ENCODE measurements at places on chromosomes 1 and 21. TPM values are rescaled to one million over a fixed set of nuclear protein-coding genes. Genes with fewer than 3 reads are reported as not detected.

DNA sequence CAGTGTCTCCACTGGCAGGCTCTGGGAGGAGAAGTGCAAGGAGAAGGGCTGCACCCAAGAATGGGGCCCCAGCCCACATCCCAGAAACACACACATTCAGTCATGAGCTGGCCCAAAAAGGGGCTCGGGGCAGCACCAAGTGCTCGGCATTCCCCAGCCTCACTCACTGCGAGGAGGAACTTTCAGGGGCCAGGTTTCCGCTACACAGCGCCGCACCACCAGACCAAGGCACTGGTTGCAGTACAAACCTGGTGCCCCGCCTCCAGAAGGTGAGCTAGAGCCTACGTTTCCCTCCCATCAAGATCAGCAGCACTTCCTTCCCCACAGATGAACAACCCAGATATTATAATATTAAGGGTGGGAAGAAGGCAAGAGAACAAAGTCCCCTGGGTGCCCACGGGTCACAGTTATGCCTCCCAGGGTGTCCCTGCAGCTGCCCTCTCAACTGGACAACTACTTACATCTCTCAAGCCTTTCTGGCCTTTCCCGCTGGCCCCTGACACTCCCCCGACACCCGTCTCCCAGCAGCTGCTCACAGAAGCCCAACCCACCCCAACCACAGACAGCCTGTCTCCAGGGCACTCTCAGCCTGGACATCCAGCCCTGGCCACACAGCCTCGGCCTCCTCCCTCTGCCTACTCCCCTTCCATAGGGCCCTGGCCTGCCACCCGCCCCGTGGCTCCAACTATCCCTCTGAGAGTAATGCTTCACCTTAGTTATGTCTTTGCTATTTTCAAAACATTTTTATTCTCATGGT is 3.8 kb downstream of the PBXIP1 start:
- DNase-seq: peak; percentile 69

- no peak for DNase-seq
These were observed 730 bp upstream of the PHF13 start for GRCh38 chr1:6612641-6613360.

- DNase-seq: no peak
These were observed 7.0 kb upstream of the MMEL1 start for GRCh38 chr1:2639607-2640521.

DNA sequence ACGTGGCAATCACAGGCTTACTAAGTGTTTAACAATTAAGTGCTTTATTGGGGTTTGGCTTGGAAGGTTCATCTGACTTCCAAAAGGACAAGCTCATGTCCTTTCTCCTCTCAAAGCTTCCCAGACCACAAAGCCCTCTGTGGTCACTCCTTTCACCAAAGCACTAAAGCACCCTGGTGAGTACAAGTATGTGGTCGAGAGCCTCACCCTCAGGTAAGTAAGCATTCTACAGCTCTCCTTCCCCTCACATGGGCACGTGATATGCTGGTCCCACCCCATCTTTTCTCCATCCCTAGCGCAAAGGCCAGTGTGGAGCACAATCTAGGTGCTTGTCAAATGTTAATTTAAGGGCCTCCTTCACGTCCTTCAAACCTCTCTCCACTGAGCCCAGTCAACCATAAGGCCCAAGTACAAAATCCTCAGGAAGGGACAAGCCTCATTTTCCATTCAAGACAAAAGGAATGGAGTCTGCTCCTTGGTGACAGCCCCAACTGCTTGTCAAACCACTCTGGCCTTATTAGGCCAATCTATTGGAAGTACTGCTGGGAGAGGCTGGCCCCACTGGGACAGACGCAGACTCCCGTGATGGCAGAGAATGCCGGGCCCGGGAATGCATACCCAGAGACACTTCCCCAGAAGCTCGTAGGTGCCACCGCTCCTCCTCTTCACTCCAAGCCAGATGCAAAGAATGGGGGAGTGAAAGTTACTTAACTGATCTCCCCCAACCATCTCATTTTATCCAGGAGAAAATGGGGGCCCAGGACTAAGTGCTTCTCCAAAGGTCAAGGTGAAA is 7.8 kb downstream of the STMN1 start:
- no peak for DNase-seq

DNA sequence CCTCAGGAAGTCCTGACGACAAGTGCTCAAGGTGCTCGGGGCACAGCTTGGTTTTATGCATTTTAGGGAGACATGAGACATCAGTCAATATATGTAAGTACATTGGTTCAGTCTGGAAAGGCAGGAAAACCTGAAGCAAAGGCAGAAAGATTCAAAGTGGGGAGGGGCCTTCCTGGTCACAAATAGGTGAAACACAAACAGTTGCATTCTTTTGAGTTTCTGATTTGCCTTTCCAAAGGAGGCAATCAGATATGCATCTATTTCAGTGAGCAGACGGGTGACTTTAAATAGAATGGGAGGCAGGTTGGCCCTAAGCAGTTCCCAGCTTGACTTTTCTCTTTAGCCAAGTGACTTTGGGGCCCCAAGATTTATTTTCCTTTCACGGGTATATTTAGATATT is 8.9 kb upstream of the RNF187 start:
- DNase-seq: no peak

GRCh38 chr21:17250778-17251241 is 262.0 kb upstream of the CXADR start:
- DNase-seq: no peak

GRCh38 chr1:42807056-42807668 is 9.8 kb upstream of the ERMAP start:
- no peak for DNase-seq

- DNase-seq: no peak
These were observed 1544.1 kb downstream of the PLA2G4A start for GRCh38 chr1:188372821-188373220.

DNA sequence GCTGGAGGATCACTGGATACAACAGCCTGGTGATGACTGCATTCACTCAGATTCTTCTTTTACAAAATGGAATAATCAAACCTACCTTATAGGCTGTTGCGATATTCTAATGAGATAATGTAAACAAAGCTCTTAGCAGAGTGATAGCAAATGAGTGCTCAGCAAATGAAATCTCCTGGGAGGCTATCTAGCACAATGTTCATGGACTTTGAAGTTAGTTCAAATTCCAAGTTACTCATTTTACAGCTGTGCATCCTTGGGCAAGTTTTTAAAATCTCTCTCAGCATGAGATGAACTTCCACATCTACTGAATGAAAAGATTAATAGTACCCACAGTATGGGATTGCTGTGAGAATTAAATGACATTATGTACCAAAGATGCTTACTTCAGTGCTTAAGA is 80.8 kb upstream of the PAPPA2 start:
- no peak for DNase-seq

DNA sequence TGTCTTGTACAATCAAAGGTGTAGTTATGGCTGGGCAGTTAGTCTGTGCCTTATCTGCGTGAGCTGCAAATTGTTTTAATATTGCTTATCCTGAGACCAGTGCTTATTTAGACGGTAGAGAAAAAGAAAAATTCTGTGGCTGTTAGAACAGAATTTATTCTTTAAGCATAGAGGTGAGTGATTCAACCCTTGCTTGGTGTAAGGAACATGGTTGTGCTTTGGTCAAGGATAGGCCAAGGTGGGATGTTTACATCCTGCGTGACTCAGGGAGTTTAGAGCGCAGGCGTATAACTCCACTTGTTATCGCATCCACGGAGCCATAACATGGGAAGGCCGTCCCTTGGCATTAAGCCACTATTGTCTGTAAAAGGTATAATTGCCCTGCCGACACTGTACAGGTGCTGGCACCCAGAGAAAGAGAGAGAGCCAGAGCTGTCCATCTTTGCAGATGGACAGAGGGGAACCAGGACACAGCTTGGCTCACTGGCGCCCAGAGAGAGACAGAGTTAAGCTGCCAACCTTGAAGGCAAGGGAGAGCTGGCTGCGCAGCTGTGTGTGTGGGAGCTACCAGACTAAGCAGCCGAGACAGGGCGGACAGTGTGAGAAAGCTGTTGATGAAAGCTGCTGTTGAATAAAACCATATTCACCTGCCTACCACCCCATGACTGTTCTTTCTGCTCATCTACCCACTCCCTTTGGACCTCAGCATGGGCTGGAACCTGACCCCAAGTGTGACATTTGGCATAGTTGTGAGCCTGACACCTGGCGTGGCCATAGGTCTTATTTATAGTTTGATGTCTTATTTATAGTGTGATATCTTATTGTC is 200.4 kb downstream of the DYRK1A start:
- DNase-seq: no peak

DNA sequence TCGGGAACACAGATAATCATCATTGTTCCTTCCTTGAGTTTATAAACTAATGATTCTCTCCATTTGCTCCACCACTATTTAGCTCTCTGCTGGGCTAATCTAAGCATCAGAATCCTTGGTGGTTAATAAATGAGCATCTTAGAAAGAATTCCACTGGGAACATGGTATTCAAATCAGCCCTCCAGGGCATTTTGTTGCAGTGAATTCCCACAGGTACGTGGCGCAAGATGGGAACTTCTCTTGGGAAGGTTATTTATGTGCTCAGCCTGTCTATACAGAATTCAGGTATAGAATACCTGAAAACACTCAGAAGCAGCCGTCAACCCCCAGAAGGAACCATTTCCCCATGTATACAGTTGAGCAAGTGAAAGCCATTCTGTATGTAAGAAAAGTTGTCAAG is 131.5 kb downstream of the NTNG1 start:
- DNase-seq: no peak

- no peak for DNase-seq
These were observed 4.7 kb downstream of the AUNIP start for GRCh38 chr1:25854554-25854953.

DNA sequence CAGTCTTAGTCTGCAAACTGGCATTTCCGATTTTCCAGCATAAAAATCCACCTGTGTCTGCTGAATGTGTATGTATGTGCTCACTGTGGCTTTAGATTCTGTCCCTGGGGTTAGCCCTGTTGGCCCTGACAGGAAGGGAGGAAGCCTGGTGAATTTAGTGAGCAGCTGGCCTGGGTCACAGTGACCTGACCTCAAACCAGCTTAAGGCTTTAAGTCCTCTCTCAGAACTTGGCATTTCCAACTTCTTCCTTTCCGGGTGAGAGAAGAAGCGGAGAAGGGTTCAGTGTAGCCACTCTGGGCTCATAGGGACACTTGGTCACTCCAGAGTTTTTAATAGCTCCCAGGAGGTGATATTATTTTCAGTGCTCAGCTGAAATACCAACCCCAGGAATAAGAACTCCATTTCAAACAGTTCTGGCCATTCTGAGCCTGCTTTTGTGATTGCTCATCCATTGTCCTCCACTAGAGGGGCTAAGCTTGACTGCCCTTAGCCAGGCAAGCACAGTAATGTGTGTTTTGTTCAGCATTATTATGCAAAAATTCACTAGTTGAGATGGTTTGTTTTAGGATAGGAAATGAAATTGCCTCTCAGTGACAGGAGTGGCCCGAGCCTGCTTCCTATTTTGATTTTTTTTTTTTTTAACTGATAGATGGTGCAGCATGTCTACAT is 2.5 kb upstream of the OLFML3 start:
- no peak for DNase-seq

DNA sequence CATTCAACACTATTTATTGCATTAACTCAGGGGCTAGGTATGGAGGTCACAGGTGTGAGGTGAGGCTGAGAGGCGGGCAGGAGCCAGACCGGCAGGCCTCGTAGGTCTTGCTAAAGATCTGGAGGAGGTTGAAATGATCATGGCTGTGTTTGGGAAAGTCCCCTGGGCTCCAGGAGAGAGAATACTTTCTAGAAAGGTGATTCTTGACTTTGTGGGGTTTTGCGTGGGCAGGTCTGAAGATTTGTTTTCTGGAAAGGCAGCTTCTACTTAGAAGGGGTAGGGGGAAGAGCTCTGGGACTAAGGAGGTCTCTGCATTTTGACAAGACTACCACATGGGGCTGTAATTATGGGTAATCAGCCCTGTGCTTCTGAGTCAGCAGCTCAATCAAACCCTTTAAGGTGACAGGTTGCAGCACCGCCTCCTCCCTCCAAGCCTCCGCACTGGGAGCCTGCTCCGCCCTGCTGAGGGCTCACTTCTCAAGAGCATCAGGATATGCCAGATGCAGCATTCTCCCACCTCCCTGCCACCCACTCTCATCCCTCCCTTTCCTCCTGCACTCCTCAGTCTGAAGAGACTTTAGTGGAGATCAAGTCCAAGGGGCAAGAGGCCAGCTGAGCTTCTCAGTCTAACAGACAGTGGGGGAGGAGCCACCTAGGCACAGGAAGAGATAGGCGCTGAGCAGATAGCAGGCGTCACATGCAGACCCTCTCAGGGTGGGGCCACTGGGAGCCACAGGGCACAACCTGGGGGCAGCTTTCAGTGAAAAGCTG is 30.5 kb downstream of the SLC30A1 start:
- no peak for DNase-seq

GRCh38 chr1:204473400-204473965 is 21.1 kb downstream of the PIK3C2B start:
- DNase-seq: no peak

DNA sequence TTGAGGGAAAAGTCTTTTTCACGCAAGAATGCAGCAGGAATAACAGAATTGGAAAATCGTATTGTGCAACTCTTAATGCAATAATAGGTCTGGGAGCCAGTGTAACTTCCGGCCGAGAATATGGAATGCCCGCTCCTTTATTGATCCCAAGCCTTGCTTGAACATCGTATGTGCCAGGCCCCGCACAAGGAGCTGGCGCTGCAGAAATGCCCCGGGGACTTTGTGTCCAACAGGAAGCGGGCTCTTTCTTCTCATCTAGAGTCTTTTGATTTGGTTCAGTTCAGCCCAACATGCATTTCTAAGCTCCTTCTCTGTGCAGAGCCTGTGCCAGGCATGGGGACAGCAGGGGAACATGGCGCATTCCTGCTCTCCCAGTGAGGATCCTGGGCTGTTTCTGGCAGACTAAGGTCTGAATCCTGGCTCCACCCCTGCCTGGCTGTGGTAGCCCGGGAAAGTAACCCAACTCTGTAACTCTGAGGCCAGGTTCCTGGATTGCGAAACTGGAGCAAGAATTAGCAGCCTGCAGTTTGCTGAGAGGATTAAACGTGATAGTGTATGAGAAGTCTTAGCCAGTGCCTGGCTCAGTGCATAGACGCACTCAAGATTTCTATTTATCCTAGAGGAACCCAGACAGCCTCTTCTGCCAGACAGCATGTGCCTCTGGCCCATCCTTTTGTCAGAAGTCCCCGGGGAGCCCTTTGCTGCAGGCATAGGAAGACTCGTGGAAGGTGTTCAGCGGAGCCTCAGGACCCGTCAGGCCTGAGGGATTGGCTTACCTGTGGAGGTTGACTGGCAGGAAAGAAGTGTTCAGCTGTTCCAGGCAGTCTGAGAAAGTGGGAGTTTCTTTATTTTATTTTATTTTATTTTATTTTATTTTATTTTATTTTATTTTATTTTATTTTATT is 987 bp upstream of the CDCP2 start:
- no peak for DNase-seq

DNA sequence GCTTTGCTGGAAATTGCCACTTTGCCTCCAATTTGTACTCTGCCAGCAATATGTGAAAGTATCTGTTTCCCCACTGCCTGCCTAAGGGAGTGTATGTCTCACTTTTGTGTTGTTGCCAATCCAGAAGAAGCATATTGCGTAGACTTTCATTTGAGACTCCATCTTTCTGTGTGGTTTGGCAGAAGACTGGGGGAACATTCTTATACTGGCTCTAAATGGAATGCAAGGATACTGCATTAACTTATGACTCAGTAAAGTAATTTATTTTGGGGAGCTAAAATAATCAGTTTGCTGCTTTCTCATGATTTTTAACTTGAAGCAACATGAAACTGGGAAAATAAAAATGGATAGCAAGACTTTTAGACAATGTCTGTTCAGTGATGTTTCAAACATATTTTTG is 107.7 kb upstream of the TMPRSS2 start:
- no peak for DNase-seq

Gene NR1I3
- not detected for total RNA-seq

Gene HNRNPCL4
- not detected for total RNA-seq

Gene MEAF6
- 64.2 TPM for total RNA-seq

Gene FOXD2
- 0.68 TPM for total RNA-seq

Gene TENT5C
- total RNA-seq: 64.5 TPM

Gene ZC3H12A
- 31.1 TPM for total RNA-seq

Gene RORC
- total RNA-seq: 25.8 TPM

Gene EPHA10
- not detected for total RNA-seq

All from activated CD4-positive, alpha-beta memory T cell treated with anti-CD3 and anti-CD28 coated beads, Interleukin-2, amount 10 ng/mL, durations not matched to agents 7 days and 5 days (primary cell).